Neuronal stem cell (in vitro differentiated cells): ENCODE measurements at places on chromosomes 3 and 15.

GRCh38 chr3:18247139-18247695, 177.9 kb downstream of the SATB1 start:
- no peak overlapping the region for H3K27ac ChIP-seq
- no peak for DNase-seq
- H3K36me3 ChIP-seq: no peaks in the 10 kb centered on the region
- peaks cover 22% of the 10 kb centered on the region for H3K4me1 ChIP-seq

DNA sequence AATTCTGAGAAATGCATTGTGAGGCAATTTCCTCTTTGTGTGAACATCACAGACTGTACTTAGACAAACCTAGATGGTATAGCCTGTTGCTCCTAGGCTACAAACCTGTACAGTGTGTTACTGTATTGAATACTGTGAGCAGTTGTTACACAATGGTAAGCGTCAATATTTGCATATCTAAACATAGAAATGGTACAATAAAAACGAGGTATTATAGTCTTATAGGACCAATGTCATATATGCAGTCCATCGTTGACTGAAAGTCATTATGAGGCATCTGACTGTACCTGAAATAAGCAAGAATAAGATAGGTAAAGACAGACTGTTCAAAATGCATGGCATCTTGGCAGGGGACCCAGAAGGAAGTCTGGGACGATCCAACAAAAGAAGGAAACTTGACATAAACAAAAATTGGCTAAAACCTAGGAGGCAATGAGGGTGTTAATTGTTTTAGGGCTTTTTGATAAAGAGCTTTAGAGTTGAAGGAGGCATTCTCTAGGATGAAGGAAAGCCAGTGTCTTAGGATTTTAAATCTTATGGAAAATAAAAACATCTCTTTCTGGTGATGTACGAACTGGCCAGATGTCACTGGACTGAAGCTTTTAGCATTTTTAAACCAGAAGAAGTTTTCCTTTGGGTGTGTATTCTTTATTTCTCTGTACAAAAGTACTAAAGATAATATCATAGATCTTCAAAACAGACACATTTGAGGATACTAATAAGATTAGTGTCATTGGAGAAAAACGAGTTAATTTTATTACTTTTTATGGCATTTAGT, 9.2 kb upstream of the SPRED1 start:
- H3K27me3 ChIP-seq: no peaks in the 10 kb centered on the region
- DNase-seq: no peak
- peaks cover 4% of the 10 kb centered on the region for H3K4me1 ChIP-seq
- H3K27ac ChIP-seq: no peak overlapping the region

GRCh38 chr15:67833710-67834511, 5.9 kb downstream of the RNU6-1 start:
- peaks cover 9% of the 10 kb centered on the region for H3K4me1 ChIP-seq
- H3K4me3 ChIP-seq: peak overlapping the region; percentile 45
- DNase-seq: no peak
- H3K27me3 ChIP-seq: peaks cover 92% of the 10 kb centered on the region
- H3K36me3 ChIP-seq: no peaks in the 10 kb centered on the region

DNA sequence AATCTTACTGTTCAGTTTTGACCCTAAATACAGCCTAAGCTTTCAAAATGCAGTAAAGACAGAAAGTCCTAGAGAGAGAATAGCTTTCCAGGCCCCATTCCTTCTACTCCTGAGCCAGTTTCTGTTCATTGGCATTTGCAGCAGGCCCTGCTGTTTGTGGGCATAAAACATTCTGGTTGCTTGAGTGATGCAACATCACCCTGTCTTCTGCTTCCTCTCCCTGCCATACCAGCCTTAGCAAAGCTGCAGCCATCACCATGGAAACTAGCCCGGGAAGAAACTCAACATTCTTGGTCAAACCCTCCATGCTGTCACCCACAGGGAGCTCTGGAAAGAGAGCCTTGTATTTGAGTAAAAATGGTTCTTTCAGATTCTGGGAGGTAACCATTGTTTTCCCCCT, 325.7 kb downstream of the MAGI1 start:
- H3K36me3 ChIP-seq: no peaks in the 10 kb centered on the region
- H3K4me1 ChIP-seq: peaks cover 15% of the 10 kb centered on the region
- H3K4me3 ChIP-seq: no peak overlapping the region
- no peak for DNase-seq
- H3K27me3 ChIP-seq: no peaks in the 10 kb centered on the region

- no peak overlapping the region for H3K27ac ChIP-seq
- H3K4me1 ChIP-seq: peaks cover 5% of the 10 kb centered on the region
- no peak overlapping the region for H3K4me3 ChIP-seq
- DNase-seq: no peak
- H3K36me3 ChIP-seq: no peaks in the 10 kb centered on the region
- H3K27me3 ChIP-seq: no peaks in the 10 kb centered on the region
Observed at GRCh38 chr3:177934001-177934891, 602.0 kb upstream of the KCNMB2 start.

DNA sequence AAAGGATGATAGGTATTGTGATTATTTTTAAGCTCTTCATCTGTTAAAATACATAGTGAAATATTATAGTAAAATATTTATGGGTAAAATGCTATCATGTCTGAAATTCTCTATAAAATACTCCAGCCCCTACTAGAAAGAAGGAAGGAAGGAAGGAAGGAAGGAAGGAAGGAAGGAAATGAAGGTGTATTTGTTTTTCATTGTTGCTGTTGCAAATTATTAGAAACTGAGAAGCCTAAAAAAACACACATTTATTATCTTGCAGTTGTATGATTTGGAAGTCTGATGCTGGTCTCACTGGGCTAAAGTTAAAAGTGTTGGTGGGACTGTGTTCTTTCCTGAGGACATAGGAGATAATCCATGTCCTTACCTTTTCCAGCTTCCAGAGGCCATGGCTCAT, 47.6 kb upstream of the CLSTN2 start:
- no peaks in the 10 kb centered on the region for H3K27me3 ChIP-seq
- no peaks in the 10 kb centered on the region for H3K36me3 ChIP-seq
- no peak overlapping the region for H3K27ac ChIP-seq
- H3K4me3 ChIP-seq: no peak overlapping the region
- no peak for DNase-seq
- no peaks in the 10 kb centered on the region for H3K4me1 ChIP-seq

DNA sequence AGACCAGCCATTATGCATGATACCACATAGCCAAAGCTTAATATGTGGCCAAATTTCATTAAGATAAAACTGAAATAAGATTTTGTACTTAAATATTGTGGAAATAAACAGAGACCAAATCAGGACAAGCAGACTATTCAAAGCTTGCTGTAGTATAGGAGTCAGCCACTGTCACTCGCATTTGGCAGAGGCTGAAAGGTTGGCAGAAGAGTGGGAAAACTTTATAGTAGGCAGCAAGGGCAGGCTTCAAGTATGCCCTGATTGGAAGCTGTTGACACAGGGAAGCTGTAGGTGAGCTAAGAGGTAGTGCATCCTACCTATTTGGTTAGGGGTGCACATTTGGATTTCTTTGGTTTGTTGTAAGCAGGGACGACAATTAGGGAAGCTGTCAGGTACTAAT, 202.5 kb upstream of the PDZRN3 start:
- H3K27me3 ChIP-seq: no peaks in the 10 kb centered on the region
- peaks cover 2% of the 10 kb centered on the region for H3K4me1 ChIP-seq
- DNase-seq: no peak
- no peak overlapping the region for H3K27ac ChIP-seq
- no peaks in the 10 kb centered on the region for H3K36me3 ChIP-seq
- no peak overlapping the region for H3K4me3 ChIP-seq

DNA sequence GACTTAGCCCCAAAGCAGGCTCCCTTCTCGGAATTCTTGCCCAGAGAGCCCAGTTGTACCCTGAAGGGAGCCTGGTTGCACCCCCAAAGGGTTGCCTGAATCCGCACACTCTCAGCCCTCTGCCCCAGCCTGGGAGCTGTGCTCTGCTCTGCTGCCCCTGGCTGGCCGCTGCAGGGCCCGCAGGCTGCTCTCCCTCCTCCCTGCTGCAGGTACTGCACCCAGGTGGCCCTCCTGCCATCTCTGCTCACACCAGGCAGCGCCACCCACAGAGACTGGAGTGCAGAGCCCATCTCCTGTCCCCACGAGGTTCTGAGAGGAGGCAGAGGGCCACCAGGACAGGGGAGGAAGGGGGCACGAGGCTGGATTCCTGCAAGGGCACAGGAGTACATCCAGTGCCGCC, 134.2 kb upstream of the NSMCE3 start:
- no peak overlapping the region for H3K27ac ChIP-seq
- no peaks in the 10 kb centered on the region for H3K36me3 ChIP-seq
- DNase-seq: no peak
- no peak overlapping the region for H3K4me3 ChIP-seq
- no peaks in the 10 kb centered on the region for H3K4me1 ChIP-seq
- no peaks in the 10 kb centered on the region for H3K27me3 ChIP-seq

- no peaks in the 10 kb centered on the region for H3K4me1 ChIP-seq
- H3K36me3 ChIP-seq: no peaks in the 10 kb centered on the region
- H3K27ac ChIP-seq: no peak overlapping the region
- no peaks in the 10 kb centered on the region for H3K27me3 ChIP-seq
- H3K4me3 ChIP-seq: no peak overlapping the region
Observed at GRCh38 chr3:88535563-88535962, 385.8 kb downstream of the C3orf38 start.

DNA sequence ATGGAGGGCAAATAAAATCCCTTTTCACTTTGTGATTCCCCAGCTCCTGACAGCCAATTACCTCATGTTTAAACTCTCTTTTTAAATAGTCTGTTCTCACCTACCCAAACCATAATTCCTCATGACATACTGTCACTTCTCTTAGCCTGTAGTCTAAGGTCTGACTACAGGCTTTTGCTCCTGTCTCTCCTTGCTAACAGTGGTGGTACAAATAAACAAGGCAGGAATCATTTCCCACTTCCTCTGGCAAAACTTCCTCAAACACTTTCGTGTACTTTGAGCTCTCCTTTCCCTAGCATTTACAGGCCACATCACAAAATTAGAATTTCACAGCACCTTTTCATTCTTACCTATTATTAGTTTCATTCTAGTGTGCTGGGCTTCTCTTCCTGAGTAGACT, 51.8 kb downstream of the ATP8B4 start:
- no peaks in the 10 kb centered on the region for H3K4me1 ChIP-seq
- no peak overlapping the region for H3K27ac ChIP-seq
- no peaks in the 10 kb centered on the region for H3K36me3 ChIP-seq
- no peaks in the 10 kb centered on the region for H3K27me3 ChIP-seq
- DNase-seq: no peak
